Right ventricle myocardium superior (tissue), 1 donor: ENCODE measurements at places on chromosomes 3 and 15. TPM values are rescaled to one million over a fixed set of nuclear protein-coding genes. Genes with fewer than 3 reads are reported as not detected.

The SAMD7 gene
- total RNA-seq = not detected

The GCNT3 gene
- total RNA-seq = not detected

- no peak for DNase-seq
These were observed 10.9 kb upstream of the PXK start for GRCh38 chr3:58321791-58322190.

The TMC3 gene
- total RNA-seq = not detected

DNA sequence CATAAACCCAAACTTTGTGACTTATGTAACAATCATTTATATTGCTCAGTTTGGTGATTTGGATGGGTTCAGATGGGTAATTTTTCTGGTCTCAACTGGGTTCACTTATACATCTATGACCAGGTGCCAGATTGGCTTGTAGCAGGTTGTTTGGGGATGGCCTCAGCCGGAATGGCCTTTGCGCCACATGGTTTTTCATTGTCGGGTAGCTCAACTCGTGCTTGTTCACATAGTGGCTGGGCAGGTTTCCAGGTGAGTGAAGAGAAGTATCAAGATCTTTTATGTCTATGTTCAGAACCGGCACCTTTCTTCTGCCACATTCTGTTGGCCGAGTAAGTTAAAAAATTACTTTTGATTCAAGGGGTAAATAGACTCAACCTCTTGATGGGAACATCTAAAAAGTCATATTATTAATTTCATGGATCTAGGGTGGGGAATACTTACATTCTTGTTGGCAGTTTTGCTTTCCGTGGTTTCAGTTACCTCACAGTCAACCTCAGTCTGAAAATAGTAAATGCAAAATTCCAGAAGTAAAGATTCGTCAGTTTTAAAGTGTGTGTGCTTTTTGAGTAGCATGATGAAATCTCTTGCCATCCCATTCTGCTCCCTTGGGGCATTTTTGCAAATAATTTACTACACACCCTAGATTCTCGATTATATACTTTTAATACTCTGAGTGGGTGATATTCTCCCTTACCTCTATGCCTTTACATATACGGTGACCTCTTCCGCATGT, 745.7 kb upstream of the CCDC54 start:
- no peak for DNase-seq

DNA sequence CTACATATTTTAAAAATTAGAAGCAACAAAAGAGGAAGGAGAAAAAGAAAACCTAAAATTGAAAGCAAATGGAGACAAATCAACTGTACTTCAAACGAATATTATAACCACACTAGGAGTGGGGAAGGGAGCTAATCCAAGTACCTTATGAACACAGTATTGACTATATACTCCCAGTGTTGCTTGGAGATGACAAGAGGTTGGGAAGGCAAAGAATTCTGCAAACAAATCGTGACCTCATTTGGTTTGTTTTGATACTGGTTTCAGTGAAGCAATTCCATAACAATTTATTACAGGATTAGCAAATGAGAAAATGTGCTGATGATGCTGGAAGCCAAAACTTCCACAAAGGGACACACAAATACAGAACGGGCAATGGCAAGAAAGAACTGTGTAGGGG, 268.1 kb downstream of the ULK4 start:
- no peak for DNase-seq

DNA sequence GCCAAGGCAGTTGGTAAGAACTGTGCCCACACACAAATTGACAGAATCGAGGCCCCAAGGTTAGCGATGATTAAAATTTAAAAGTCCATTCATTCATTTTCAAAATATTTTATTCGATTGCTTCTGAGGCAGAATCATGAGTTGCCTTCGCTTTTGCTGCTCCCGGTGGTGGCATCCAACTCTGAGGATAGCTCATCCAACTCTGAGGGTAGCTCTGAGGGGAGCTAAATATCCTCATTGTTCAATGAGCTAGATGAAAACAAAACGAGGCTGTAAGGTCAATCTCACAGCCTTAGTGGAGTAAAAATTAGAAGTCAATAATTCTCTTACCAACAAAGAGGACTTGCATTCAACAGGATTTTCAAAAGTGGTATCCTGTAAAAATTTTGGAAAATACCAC, 897 bp upstream of the CHL1 start:
- DNase-seq = no peak

DNA sequence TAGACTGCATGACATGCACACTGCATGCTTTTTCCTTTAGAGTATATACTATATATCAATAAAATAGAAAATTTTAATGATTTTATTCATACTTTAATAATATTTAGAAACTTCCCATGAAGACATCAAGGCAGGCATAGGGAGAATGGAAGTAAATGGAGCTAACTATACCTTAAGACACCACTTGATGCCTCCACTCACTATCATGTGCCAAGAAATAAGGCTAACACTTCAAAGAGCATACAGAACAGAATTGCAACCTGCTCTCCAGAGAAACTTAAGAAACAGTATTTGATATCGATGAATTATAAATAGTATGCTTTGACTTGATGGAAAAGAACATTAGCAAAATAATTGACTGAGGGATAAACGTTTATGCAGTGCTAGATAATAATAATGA, 192.6 kb upstream of the MBNL1 start:
- no peak for DNase-seq

DNA sequence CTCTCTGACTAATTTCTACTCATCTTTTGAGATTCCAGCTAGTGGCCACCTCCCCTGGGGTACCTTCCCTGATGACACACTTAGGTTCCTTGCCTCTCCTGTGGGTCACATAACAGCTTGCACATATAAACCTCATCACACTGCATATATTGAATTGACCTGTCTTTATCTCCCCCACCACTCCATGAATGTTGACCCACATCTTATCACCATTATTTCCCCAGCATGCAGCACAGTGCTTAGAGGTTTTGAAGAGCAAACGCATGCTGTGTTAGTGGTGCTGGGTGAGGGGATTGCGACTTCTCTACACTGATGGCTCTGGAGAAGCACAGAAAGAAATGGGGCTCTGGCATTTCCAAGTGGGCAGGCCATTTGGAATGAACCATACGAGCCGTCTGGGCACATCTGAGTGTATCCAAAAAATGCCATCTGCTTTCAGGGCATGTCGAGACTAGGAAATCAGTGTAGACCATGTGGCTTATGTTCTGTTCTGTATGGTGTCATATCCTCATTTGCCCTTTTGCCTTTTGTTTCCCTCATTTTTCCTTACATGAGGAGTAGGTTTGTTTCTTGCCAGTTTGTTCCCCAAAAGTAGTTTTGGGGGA, 333.2 kb upstream of the TRIM42 start:
- DNase-seq = no peak

GRCh38 chr3:142947799-142948575, 15.5 kb downstream of the PAQR9 start:
- no peak for DNase-seq

The SPATA16 gene
- total RNA-seq = not detected

DNA sequence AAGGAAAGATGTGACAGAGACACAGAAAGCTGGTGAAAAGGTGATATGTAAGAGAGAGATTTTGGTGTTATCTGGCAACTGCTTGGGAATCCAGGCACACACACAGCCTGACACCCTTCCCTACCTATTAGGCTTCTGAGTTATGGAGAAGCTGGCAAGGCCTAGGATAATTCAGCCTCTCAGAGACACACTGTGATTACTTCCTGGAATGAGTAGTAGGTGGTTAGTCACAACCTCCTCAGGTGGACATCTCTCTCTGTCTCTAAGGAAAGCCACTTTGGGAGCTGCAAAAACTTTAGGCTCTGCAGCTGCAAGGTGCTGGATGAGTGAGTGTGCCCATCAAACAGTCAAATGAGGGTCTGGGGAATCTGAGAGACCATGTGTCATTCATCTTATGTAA, 201.9 kb downstream of the PDCD6IP start:
- DNase-seq = no peak

The PDCD6IP gene
- 131 TPM for total RNA-seq

GRCh38 chr15:86317384-86317740, 237.7 kb downstream of the AGBL1 start:
- DNase-seq = no peak

DNA sequence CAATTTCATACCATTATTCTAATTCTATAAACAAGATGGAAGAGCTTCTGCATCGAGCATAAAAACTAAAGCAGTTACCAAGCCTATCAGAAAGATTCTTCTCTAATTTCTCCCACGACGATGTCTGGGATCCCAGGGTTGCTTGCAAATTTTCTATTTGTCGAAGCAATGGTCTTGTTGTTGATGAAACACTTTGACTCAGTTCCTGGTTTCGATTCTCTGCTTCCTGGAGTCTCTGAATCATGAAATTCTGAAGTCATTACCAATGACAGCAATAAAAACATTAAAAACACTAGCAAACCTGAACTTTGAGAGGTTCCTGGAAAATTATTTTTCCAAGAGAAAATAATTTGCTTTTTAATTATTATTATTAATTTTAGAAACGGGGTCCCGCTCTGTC, 18.7 kb downstream of the TMF1 start:
- DNase-seq = no peak

DNA sequence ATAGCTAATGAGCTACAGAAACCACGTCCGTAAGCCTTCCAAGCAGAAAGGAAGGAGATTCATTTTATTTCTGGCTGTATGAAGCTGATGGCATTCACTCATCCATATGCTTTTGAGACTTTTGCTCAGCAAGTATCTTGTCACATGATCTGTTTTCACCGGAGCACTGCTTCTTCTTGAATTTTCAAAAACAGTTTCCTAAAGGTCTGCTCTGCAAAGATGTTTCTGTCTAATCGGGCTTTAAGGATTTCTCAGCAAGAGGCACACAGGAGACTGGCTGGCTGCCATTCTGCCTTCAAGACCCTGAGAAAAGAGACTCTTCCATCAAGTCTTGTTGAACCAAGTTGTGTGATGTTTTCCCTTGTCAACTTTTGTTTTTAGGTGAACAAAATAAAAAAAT, 289.6 kb upstream of the LYSMD4 start:
- no peak for DNase-seq

DNA sequence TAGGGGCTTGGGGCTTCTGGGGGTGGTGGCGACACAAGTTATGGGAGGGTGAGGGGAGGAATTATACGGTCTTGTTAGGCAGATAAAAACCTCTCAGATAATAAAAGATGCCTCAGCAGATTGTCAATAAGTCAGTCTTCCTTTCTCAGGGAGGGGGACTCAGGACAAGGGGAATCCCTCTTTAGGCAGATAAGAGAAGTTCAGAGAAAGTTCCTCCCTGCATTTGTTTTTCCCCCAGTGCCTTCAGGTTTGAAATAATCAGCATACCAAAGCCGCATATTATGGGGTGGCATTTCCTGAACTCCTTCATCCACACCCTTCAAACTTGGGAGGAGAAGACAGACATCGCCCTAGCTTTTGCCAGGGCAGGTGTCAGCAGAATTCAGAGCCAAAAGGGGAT, 8.5 kb downstream of the PPCDC start:
- no peak for DNase-seq

DNA sequence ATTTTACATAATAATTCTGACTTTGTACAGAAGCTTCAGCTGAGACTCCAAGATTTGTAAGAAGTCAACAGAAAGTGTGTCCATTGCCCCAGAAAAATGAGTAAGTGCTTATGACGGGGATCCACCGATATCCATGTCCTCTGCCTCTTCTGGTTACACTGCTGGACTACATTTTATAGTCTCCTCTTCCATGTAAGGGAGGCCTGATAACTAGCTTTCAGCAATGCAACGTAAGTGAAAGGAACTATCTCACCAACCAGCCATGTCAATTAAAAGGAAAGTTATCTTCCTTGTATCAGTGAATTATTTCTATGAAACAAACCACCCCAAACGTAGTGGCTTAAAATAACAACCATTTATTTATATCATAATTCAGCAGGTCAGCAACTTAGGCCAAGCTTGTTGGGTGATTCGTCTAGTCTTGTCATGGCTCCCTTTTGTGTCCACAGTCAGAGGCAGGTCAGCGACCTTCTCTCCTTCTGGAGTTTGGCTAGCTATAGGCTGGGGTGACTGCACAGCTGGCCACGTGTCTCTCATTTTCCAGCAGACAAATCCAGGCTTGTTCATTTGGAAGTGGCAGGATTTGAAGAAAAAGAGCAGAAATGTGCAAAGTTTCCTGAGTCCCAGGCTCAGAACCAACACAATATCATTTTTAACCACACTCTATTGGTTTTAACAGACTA, 44.9 kb downstream of the TRIM69 start:
- DNase-seq = no peak

DNA sequence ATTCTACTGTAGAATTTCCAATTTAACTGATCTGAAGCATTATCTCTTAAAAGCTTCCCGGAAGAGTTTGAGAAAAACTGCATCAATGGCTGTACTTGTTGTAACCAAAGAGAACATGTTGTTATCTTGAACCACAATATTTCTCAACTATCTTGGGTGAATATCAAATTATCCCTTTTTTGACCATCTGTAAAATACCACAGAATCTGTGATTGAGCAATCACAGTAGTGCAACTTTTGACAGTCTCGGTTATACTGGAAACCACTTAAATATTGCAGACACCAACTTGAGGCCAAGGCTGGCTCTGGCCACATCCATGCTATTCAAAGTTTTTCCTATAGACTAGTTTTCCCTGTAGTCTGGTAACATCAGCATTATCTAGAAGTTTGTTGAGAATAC, 842.8 kb upstream of the EPHA6 start:
- no peak for DNase-seq

DNA sequence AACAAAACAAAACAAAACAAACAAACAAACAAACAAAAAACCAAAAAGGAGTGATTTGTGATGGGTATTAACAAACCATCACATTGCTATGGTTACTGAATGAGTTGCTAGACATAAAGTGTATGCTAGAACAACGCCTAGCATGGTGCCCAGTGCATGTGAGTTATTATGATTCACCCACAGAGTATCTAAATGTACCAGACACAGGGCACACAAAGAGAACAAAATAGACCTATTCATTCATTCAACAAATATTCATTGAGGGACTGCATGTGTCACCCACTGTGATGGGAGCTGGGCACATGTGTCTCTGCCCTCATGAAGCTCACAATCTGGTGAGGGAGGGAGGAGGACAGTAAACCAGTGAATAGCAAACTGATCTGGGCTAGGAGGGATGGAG, 11.6 kb upstream of the ACAN start:
- no peak for DNase-seq

GRCh38 chr15:50190723-50191122, 8.7 kb downstream of the SLC27A2 start:
- DNase-seq = no peak

GRCh38 chr3:196246612-196247308, 30.4 kb downstream of the SLC51A start:
- DNase-seq = no peak

DNA sequence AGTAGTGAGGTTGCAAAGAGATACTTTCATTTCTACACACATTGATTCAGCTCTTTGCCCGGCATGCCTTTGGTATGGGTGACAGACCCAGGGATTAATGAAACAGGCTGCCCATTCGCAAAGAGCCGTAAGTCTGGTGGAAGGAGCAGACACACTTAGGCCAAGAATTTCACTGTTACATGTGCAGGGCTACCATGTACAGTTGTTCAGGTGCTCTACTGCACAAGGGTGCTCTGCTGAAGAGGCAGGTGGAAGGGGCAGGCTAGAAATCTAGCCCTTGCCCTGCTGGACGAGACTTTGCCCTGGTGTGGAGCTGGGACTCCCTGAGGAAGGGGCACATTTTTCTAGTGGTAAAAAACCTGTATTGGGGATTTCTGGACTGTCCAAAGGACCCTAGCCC, 26.2 kb upstream of the RASGRF1 start:
- no peak for DNase-seq

The CTXN2 gene
- total RNA-seq = not detected

The BFSP2 gene
- not detected for total RNA-seq

The CCR8 gene
- total RNA-seq = not detected
